ENCODE measurements at places on chromosomes 1 and 21.

DNA sequence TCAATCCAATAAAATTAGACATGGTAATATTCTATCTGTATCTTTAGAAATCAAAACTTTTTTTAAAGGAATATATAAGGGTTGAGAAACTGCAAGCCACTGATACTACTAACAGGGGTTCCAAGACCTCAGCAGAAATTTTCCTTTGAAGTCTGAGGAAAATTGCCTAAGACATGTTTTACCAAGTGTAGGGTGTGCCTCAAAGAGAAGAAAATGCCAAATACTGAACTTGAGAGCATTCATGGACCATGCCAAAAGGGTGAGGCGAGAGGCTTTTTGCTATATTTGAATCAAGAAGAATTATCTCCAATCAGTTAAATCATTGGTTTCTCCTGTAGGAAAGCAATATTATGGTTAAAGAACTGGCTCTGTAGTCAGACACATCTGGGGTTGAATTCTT, 207.9 kb upstream of the B3GALT2 start:
- no peak for DNase-seq

DNA sequence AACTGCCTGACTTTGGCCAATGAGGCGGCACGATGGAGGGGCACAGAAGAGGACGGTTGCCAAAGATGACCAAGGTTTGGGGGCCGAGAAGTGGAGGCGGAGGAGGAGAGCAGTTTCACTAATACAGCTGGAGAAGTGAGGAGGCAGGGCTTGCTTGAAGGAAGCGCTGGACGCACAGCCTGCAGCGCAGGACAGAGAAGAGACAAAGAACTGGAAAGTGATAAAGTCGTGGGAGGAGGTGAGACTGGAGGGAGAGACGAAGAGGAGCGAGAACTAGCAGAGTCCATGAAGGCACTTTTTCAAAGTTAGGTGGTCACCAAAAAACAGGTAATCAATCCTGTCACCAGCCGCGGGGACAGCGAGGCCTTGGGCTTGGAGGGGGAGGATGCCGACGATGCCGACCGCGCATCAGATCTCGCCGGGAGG, 771 bp downstream of the PACC1 start:
- no peak for DNase-seq

GRCh38 chr1:16913181-16913832, 8.4 kb upstream of the CROCC start:
- no peak for DNase-seq

DNA sequence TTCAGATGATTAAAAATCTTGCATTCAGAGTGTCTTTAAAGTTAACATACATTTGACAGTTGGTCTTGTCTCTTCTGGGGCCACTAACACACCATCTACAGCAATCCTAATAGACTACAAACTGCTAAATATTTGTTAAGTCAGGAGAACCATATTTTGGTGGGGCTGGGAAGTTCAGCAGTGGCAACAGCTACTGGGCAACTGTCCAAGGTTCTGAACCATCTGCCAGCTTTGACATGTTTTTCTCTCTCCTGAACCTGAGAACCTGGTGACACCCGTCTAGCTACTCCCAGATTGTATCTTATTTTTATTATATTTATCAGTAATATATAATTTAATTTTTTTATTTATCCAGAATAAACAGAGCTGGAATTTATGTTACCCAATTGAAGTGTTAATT, 199.0 kb upstream of the DPYD start:
- DNase-seq, result peak; percentile 25

DNA sequence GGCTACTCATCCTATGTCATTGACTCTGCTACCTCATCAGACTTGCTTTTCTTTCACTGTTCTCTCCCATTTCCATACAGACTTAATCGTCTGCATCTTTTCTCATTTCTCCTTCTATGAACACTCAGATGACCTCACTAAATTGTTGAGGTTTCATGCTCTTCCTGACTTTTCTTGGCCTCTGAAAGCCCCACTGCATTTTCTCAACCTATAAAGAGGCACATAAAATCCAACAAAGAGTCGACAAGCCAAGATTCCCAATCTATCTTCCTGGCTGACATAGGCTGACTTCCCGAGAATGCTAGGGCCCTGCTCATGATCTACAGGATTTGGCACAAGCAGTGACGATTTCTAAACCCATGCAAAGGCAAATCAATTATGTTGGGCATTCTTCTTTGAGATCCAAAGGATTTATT, 280.8 kb upstream of the DPYD start:
- no peak for DNase-seq

- no peak for DNase-seq
Measured at GRCh38 chr1:239363930-239364329, 22.4 kb upstream of the CHRM3 start.

GRCh38 chr21:14438211-14438610, 55.3 kb upstream of the HSPA13 start:
- no peak for DNase-seq

GRCh38 chr1:55305735-55306134, 90.6 kb upstream of the USP24 start:
- no peak for DNase-seq

DNA sequence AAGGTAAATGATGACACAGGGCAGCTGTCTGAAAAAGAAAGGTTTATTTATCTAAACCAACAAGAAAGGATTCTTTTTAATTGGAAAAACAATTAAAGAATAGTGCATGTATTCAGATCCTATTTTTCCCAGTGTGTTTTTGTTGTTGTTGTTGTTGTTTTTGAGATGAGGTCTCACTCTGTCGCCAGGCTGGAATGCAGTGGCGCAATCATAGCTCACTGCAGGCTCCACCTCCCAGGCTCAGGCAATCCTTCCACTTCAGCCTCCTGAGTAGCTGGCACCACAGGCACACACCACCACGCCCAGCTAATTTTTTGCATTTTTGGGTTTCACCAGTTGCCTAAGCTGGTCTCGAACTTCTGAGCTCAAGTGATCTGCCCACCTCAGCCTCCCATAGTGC, 22.1 kb downstream of the NEK2 start:
- DNase-seq, result no peak

- DNase-seq, result peak; percentile 15
Measured at GRCh38 chr1:9399510-9400424, 107.1 kb downstream of the SPSB1 start.

DNA sequence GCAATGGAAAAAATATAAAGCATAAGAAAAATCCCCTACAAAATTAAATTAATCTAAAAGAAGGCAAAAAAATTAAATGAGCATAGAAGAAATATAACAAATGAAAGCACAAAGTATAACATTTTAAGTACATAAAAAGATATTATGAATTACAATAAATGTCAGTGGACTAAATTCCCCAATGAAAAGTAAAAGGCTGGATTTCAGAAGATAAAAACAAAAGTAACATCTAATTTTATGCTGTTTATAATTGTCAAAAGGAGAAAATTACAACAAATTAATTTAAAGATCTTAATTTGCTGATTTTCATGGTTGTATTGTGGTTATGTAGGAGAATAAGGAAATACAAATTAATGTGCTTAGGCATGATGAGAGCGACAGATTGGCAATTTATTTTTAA, 92.8 kb downstream of the NGF start:
- no peak for DNase-seq

- no peak for DNase-seq
Measured at GRCh38 chr1:96487971-96488370, 233.6 kb upstream of the PTBP2 start.

DNA sequence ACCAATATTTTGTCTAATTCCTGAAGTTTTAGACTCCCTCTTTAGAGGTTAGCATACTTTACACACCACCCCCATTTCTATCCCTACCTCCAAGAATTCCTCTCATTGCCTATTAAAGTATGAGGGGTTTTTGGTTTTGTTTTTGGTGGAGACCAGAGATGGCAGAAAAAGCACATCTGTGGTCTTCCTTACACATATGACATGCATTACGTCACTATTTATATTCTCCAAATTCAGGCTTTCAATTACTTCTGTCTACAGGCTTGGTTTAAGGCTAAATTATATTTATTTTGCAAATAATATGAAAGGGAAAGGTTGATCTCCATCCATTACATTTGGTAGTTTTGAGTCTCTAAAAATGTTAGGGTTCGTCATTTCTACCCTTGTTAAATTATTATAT, 674.6 kb downstream of the LMO4 start:
- no peak for DNase-seq

- DNase-seq, result no peak
Measured at GRCh38 chr1:181128592-181129497, 40.3 kb downstream of the IER5 start.

GRCh38 chr21:42047821-42048613, 23.1 kb upstream of the UMODL1 start:
- peak; percentile 64 for DNase-seq

- peak; percentile 49 for DNase-seq
Measured at GRCh38 chr1:26799479-26800142, 11.9 kb downstream of the PIGV start.

GRCh38 chr1:89405275-89405929, 41.5 kb downstream of the GBP6 start:
- no peak for DNase-seq

- no peak for DNase-seq
Measured at GRCh38 chr21:27070861-27071670, 104.2 kb upstream of the ADAMTS5 start.

DNA sequence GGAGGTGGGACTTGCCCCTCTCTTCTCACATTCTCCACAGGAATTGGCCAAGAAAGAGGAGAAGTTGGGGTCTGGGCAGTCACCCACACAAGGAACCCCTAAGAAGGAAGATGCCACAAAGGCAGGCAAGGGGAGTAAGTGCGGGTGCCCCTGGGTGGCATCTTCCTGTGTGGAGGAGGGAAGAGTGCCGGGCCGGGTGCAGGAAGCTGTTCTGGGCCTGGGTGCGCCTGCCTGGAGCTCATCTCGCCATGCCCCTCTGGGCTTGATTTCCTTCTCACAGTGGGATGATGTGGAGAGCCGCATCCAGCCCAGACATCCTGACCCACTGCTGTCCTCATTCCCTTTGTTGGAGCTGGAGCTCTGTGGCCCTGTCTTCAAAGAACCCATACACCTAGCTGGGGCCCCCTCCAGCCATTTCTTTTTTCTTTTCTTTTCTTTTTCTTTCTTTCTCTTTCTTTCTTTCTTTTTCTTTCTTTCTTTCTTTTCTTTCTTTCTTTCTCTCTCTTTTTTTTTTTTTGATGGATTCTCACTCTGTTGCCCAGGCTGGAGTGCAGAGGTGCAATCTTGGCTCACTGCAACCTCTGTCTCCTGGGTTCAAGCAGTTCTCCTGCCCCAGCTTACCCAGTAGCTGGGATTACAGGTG, 9.3 kb downstream of the LRRC71 start:
- DNase-seq, result no peak

DNA sequence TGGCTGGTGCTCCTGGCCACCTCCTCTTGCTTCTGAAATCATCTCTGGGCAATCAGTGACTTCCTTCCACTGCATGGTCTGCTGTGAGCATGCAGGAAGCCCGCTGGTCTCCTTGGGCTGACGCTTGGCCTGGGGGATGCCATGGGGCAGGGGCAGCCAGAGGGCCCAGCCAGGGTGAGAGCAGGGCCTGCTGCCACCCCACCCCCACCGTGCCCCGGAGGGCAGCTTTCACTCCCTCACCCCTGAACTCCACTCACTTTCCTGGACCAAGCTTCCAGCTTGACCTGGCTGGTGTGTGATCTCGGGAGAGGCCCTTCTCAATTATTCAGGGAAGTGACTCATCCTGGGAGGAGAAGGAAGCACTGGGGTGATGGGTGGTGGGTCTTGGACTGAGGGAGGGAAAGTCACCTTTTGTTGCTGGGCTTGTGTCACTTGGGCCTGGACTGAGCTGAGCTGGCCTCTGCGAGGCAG, 270.2 kb upstream of the CSF3R start:
- no peak for DNase-seq

DNA sequence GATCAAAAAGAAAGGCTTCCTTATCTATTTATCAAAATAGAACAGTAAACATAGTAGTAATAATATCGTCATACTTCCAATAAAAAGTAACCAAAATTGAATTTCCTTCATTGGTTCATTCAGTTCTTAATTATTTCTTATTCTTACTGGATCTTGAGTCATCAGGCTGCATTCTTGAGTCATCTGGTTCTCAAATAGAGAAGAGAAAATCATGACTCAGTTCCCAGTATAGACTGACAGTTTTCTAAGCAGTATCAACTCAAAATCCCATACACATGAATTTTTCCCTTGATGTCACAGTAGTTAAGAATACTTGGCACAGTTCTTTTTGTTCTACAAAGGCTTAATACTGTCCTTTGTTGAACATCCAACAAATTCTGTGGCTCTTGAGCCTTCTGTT, 626.9 kb upstream of the ADGRL4 start:
- peak; percentile 24 for DNase-seq

GRCh38 chr1:210516092-210516656, 187.5 kb downstream of the HHAT start:
- DNase-seq, result no peak

DNA sequence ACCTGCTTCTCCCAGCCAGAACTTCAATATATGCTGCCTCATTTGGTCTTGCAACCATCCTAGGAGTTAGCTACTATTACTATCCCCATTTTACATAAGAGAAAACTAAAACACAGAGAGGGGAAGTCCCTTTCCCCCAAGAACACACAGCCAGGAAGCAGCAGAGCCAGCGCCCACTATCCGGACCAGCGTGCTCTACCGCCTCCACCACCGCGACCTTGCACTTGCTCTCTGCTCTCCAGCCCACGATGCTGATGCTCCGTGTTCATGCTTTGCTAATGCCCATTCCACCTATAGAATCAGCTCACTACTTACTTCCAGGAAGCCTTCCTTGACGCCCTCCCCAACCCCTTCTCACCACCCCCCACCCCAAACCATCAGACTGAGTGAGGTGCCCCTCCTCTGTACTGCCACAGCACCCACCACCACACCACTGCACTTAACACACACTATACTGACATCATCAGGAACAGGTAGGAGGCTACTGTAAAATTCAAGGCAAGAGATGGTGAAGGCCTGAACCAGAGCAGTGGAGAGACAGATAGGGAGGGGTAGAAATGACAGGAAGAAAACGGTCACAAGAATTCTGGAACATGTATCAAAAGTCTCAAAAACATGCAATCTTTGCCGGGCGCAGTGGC, 9.4 kb downstream of the TMEM53 start:
- DNase-seq, result no peak
